ENCODE measurements at places on chromosomes 16 and 17. TPM values are rescaled to one million over a fixed set of nuclear protein-coding genes. Genes with fewer than 3 reads are reported as not detected.

KRTAP2-1 gene
- polyA plus RNA-seq = not detected

CBFA2T3 gene
- polyA plus RNA-seq = not detected

YBX2 gene
- not detected for polyA plus RNA-seq

MEOX1 gene
- polyA plus RNA-seq = 0.05 TPM

RAB26 gene
- polyA plus RNA-seq = 3.6 TPM

MARVELD3 gene
- polyA plus RNA-seq = not detected

DPEP1 gene
- not detected for polyA plus RNA-seq

PRSS22 gene
- polyA plus RNA-seq = 0.17 TPM

RNF166 gene
- 9.0 TPM for polyA plus RNA-seq

TAC4 gene
- polyA plus RNA-seq = not detected

TMC8 gene
- not detected for polyA plus RNA-seq

ZNF821 gene
- 6.3 TPM for polyA plus RNA-seq
